Right atrium auricular region (tissue), 2 donors: ENCODE measurements at places on chromosomes 5 and 9. TPM values are rescaled to one million over a fixed set of nuclear protein-coding genes. Genes with fewer than 3 reads are reported as not detected.

DNA sequence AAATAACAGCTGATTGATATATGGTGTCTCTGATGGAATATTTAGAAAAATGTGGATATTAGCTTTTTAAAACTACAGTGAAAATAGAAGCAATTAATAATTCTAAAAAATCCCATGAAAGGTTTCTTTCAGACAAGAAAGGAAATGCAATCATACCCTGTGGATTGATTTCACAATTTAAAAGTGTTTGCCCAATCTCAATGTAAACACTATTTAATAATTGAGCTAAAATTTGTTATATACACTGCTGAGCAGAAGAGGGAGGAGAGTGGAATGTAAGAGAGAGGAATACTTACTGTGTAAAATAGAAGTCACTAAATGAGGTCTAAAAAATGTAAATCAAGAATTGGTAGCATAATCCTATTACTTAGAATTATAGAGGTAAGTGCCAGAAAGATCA, 76.9 kb downstream of the FEM1C start:
- H3K36me3 ChIP-seq: no peaks in the 10 kb centered on the region
- H3K27me3 ChIP-seq: no peaks in the 10 kb centered on the region
- no peak for DNase-seq
- H3K4me3 ChIP-seq: no peak overlapping the region
- no peak overlapping the region for H3K27ac ChIP-seq
- peaks cover 22% of the 10 kb centered on the region for H3K4me1 ChIP-seq

- no peaks in the 10 kb centered on the region for H3K4me1 ChIP-seq
- no peaks in the 10 kb centered on the region for H3K27me3 ChIP-seq
- no peaks in the 10 kb centered on the region for H3K36me3 ChIP-seq
- H3K4me3 ChIP-seq: no peak overlapping the region
- no peak overlapping the region for H3K27ac ChIP-seq
- no peak for DNase-seq
Observed at GRCh38 chr5:116371935-116372334, 202.7 kb downstream of the SEMA6A start.

DNA sequence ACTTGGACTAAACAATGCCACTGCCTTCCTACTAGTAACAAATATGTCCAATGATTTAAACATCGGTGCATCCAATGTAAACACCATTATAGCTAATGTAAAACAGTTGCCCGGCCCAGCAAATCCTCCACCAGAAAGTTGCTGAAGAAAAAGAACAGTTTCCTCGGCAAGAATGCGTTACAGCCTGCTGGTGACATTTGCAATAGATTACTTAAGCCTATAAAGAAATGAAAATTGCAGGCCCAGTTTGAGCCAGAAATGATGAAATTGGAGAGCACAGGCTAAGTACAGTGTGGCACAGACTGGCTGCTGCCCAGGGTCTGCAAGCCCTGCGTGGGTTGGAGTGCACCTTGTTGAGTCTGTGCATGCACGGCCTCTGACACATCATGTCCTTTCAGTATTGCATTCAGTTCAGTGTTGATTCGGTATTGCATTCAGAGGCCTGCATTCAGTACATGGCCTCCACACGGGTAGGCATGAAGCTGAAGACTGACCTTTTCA, 406.0 kb upstream of the KLF4 start:
- no peak overlapping the region for H3K27ac ChIP-seq
- H3K36me3 ChIP-seq: no peaks in the 10 kb centered on the region
- H3K27me3 ChIP-seq: no peaks in the 10 kb centered on the region
- no peak for DNase-seq

GRCh38 chr5:123358751-123359150, 64.5 kb downstream of the CEP120 start:
- no peaks in the 10 kb centered on the region for H3K27me3 ChIP-seq
- no peak overlapping the region for H3K27ac ChIP-seq
- no peak overlapping the region for H3K4me3 ChIP-seq
- no peaks in the 10 kb centered on the region for H3K36me3 ChIP-seq
- no peak for DNase-seq

Gene PCDHB8
- total RNA-seq: 1.7 TPM

DNA sequence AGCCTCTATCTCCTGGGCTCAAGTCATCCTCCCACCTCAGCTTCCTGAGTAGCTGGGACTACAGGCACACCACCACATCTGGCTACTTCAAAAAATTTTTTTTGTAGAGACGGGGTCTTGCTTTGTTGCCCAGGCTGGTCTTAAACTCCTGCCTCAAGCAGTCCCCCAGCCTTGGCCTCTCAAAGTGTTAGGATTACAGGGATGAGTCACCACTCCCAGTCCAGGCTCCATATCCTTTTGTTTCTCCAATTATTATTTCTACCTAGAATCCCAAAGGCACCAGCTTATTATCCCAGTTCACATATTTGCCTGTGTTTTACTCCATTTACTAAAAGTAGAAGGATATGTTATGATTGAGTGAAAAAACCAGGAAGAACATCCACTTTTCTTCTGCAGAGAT, 84.9 kb downstream of the TEK start:
- no peaks in the 10 kb centered on the region for H3K27me3 ChIP-seq
- H3K4me1 ChIP-seq: no peaks in the 10 kb centered on the region
- no peak overlapping the region for H3K4me3 ChIP-seq
- H3K27ac ChIP-seq: no peak overlapping the region
- no peaks in the 10 kb centered on the region for H3K36me3 ChIP-seq
- DNase-seq: no peak

Gene IQGAP2
- total RNA-seq: 12.3 TPM

Gene GOLPH3
- 63.7 TPM for total RNA-seq

DNA sequence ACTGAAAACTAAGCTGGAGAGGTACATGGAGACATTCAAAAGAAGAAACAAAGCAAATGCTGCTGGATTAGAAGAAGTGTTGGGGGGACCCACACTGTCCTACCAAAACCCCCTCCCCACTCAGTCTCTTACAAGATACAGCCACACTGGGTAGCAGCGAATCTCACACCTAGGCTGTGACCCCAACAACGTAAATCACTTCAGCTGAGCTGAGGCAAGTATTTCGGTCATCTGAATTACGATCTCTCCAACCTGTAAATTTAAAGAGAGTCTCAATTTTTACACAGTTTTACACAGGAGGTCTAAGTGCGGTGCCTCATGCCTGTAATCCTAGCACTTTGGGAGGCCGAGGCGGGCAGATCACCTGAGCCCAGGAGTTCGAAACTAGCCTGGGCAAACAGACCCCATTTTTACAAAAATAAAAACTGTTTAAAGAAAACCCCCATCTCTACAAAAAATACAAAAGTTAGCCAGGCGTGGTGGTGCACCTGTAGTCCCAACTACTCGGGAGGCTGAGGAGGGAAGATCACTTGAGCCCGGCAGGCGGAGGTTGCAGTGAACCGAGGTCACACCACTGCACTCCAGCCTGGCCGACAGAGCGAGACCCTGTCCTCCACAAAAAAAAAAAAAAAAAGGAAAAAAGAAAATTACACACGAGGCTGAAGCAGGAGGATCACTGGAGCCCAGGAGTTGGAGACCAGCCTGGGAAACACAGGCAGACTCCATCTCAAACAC, 3.4 kb downstream of the CAMSAP1 start:
- H3K4me1 ChIP-seq: no peaks in the 10 kb centered on the region
- H3K27ac ChIP-seq: no peak overlapping the region
- H3K27me3 ChIP-seq: no peaks in the 10 kb centered on the region
- no peaks in the 10 kb centered on the region for H3K36me3 ChIP-seq

DNA sequence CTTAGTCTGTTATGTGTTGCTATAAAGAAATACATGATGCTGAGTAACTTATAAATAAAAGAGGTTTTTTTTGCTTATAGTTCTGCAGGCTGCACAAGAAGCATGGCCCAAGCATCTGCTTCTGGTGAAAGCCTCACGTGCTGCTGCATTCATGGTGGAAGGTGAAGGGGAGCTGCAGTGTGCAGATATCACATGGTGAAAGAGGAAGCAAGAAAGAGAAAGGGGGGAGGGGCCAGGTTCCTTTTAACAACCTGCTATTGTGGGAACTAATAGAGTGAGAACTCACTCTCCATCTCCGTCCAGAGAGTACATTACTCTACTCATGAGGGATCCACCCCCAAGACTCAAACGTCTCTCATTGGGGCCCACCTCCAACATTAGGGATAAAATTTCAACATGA, 12.5 kb upstream of the PARP8 start:
- no peak overlapping the region for H3K27ac ChIP-seq
- no peaks in the 10 kb centered on the region for H3K4me1 ChIP-seq
- H3K4me3 ChIP-seq: no peak overlapping the region
- no peaks in the 10 kb centered on the region for H3K27me3 ChIP-seq

Gene PDLIM7
- 45.8 TPM for total RNA-seq

- H3K4me3 ChIP-seq: no peak overlapping the region
- H3K36me3 ChIP-seq: no peaks in the 10 kb centered on the region
- H3K27me3 ChIP-seq: no peaks in the 10 kb centered on the region
- no peak for DNase-seq
- H3K4me1 ChIP-seq: no peaks in the 10 kb centered on the region
Observed at GRCh38 chr5:137492331-137492730, 6.8 kb downstream of the SPOCK1 start.

- no peaks in the 10 kb centered on the region for H3K4me1 ChIP-seq
- no peak overlapping the region for H3K4me3 ChIP-seq
- H3K27ac ChIP-seq: no peak overlapping the region
- DNase-seq: no peak
Observed at GRCh38 chr5:81344736-81345135, 43.3 kb downstream of the ZCCHC9 start.

DNA sequence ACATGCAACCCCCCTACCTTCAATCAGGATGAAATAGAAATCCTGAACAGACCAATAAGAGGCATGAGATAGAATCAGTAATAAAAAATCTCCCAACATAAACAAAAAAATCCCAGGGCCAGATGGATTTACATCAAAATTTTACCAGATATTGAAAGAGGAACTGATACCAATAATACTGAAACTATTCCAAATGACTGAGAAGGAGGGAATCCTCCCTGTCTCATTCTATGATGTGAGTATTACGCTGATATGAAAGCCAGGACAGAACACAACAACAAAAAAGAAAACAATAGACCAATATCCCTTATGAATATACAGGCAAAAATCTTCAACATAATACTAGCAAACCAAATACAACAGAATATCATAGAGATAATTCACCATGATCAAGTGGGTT, 109.0 kb upstream of the SMC2 start:
- no peaks in the 10 kb centered on the region for H3K36me3 ChIP-seq
- no peaks in the 10 kb centered on the region for H3K27me3 ChIP-seq
- DNase-seq: no peak
- H3K4me3 ChIP-seq: no peak overlapping the region

DNA sequence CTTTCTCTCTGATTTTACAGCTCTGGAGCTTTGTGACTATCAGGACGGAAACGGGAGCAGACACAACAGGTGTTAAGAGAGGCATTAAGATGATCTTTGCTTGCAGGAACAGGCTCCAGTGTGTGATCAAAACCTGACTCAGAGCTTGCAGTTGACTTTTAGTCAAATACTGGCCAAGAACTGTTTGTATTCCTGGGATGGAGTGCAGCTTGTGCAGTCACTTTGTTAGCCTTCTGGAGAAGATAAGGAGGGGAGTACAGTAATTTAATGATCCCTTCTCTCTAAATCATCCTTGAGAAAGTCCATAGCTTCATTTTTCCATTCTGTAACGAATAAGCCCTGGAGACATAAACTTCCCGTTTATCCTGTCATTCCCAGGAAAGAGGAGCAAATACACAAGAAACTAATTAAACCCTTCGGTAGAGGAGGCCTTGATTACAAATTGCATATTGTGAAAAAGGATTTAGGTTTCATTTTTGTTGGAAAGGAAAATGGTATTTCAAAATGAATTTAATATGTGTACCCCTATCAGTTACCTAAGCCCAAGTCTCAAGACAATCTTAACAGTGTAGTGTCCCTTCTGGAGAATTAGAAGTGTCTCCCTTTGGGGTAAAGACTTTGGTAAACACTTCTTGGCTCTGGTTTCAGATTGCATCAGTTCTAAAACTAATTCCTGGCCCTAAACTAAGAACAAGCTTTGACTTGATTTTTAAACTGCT, 3.1 kb upstream of the STOM start:
- H3K27ac ChIP-seq: peak overlapping the region; percentile 95
- no peaks in the 10 kb centered on the region for H3K4me1 ChIP-seq
- H3K36me3 ChIP-seq: no peaks in the 10 kb centered on the region
- no peak overlapping the region for H3K4me3 ChIP-seq

Gene CDX1
- total RNA-seq: not detected

DNA sequence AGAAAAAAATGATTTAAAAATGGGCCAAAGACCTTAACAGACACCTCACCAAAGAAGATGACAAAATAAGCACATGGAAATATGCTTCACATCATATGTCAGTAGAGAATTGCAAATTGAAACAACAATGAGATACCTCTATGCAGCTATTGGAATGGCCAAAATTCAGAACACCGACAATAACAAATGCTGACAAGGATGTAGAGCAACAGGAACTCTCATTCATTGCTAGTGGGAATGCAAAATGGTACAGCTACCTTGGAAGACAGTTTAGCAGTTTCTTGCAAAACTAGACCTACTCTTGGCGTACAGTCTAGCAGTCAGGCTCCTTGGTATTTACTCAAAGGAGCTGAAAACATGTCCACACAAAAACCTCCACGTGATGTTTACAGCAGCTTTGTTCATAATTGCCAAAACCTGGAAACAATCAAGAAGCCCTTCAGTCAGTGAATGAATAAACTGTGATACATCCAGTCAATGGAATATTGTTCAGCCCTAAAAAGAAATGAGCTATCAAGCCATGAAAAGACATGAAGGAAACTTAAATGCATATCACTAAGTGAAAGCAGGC, 10.5 kb upstream of the MVB12B start:
- H3K27ac ChIP-seq: no peak overlapping the region
- no peak for DNase-seq
- H3K27me3 ChIP-seq: no peaks in the 10 kb centered on the region

Gene KIAA0825
- total RNA-seq: 4.3 TPM

DNA sequence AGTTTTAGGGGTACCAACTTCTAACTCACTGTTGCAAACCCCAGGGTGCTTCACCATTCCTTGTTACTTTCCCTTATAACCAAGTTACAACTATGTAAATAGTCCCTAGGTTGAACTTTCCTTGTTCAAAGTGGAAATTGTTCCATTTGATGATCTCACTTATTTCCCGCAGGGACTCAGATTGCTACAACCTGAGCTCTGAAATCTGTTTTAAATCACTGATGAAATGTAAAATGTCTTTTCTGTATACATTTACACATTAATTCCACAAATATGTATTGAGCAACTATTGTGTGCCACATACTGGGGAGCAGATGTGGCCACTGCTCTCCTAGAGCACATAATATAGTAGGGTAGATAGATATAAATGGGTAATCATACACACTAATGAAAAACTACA, 69.1 kb upstream of the TARS1 start:
- no peak overlapping the region for H3K4me3 ChIP-seq
- no peaks in the 10 kb centered on the region for H3K4me1 ChIP-seq
- no peaks in the 10 kb centered on the region for H3K36me3 ChIP-seq
- H3K27ac ChIP-seq: no peak overlapping the region

GRCh38 chr9:70595211-70595610, 180.8 kb upstream of the KLF9 start:
- peak overlapping the region; percentile 22 for H3K27ac ChIP-seq
- H3K4me3 ChIP-seq: no peak overlapping the region
- H3K27me3 ChIP-seq: no peaks in the 10 kb centered on the region
- DNase-seq: no peak
- peaks cover 16% of the 10 kb centered on the region for H3K4me1 ChIP-seq
- no peaks in the 10 kb centered on the region for H3K36me3 ChIP-seq

- no peak for DNase-seq
- H3K36me3 ChIP-seq: no peaks in the 10 kb centered on the region
- no peaks in the 10 kb centered on the region for H3K4me1 ChIP-seq
- no peak overlapping the region for H3K27ac ChIP-seq
Observed at GRCh38 chr5:26310415-26310814, 728.0 kb downstream of the CDH9 start.

Gene AKNA
- total RNA-seq: 3.1 TPM
